Suprapubic skin (tissue), 4 donors: ENCODE measurements at places on chromosomes 1 and 21. TPM values are rescaled to one million over a fixed set of nuclear protein-coding genes. Genes with fewer than 3 reads are reported as not detected.
A peak's percentile ranks its signal among the peaks of the same experiment; 100 is the strongest.

- H3K4me3 ChIP-seq, result no peak overlapping the region
- H3K36me3 ChIP-seq, result no peaks in the 10 kb centered on the region
- no peaks in the 10 kb centered on the region for H3K4me1 ChIP-seq
- no peak overlapping the region for H3K27ac ChIP-seq
These were observed 831.1 kb downstream of the LRRIQ3 start for GRCh38 chr1:73366734-73367413.

DNA sequence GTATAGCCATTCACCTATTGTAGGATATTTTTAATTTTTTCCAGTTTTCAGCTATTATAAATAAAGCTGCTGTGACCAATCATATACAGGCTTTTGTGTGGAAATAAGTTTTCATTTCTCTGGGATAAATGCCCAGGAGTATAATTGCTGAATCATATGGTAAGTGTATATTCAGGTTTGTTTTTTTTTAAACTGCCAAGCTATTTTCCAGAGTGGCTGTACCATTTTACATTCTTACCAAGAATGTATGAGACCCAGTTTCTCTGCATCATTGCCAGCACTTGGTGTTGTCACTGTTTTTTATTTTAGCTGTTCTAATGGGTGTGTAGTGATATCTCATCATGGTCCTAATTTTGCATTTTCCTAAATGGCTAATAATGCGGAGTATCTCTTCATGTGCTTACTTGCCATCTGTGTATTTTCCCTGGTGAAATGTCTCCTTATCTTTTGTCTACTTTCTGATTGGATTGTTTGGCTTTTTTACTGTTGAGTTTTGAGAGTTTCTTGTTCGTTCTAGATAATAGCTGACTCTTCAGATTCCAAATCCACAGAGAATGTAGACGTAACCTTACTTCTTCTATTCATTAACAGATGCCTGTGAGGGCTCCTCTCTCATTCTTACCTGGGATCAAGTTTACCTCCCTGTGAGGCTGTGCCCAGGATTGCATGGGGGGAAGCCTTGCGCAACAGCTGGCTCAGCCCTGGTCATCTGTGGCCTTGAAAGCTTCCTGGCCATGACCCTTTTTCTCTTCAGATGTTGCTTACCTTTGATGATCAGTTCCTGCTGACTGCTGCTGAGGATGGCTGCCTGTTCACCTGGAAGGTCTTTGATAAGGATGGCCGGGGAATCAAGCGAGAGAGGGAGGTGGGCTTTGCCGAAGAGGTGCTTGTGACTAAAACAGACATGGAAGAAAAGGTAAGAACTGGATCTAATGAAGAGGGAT is 42.6 kb downstream of the CFAP57 start:
- H3K27ac ChIP-seq, result no peak overlapping the region
- DNase-seq, result no peak
- H3K4me1 ChIP-seq, result no peaks in the 10 kb centered on the region
- H3K27me3 ChIP-seq, result no peaks in the 10 kb centered on the region
- no peaks in the 10 kb centered on the region for H3K36me3 ChIP-seq

DNA sequence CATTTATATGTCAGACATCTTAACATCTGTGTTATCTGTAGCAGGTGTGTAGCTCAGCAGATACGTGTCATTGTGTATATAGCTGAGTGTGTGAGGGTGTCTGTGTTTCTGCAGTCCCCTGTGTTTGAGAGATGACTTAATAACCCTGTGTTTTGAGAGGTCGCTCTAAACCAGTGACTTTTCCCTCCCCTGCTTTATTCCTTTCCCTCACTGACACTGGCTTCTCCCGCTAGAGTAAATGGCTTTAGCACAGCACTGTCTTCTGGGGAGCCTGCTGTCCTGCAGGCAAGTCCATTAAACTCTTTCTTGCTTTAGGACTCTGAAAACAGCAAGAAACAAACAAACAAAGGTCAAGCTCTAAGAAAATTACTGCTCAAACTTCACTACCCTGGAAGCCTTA is 53.0 kb downstream of the VANGL1 start:
- H3K4me3 ChIP-seq, result no peak overlapping the region
- H3K27ac ChIP-seq, result no peak overlapping the region
- H3K36me3 ChIP-seq, result peaks cover 30% of the 10 kb centered on the region
- DNase-seq, result no peak

- H3K27me3 ChIP-seq, result no peaks in the 10 kb centered on the region
- DNase-seq, result no peak
- H3K27ac ChIP-seq, result no peak overlapping the region
- no peak overlapping the region for H3K4me3 ChIP-seq
- H3K36me3 ChIP-seq, result no peaks in the 10 kb centered on the region
- peaks cover 4% of the 10 kb centered on the region for H3K4me1 ChIP-seq
These were observed 148.1 kb upstream of the KCTD3 start for GRCh38 chr1:215418876-215419447.

DNA sequence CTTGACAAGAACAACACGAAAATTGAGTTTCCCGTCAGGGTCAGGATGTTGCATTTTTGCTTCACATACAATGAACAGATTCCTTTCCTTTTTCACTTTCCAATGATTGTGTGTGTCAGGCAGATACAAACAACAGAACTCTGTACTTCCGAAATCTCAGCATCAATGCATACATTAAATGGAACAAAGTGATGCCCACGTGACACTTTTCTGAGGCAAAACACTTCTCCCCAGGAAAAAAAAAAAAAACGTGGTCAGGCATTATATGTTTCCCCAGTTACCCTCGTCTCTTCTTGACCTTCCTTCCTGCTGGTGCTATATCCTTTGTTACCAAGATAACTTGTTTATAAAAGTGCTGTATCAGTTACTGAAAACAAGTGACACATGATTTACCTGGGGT is 181.8 kb downstream of the ZNF281 start:
- no peaks in the 10 kb centered on the region for H3K36me3 ChIP-seq
- H3K4me3 ChIP-seq, result no peak overlapping the region
- no peak overlapping the region for H3K27ac ChIP-seq
- peaks cover 10% of the 10 kb centered on the region for H3K27me3 ChIP-seq
- peaks cover 6% of the 10 kb centered on the region for H3K4me1 ChIP-seq

GRCh38 chr1:168976267-168976666 is 130.2 kb upstream of the ATP1B1 start:
- no peaks in the 10 kb centered on the region for H3K4me1 ChIP-seq
- no peaks in the 10 kb centered on the region for H3K36me3 ChIP-seq
- H3K27ac ChIP-seq, result no peak overlapping the region
- no peak for DNase-seq
- no peak overlapping the region for H3K4me3 ChIP-seq

DNA sequence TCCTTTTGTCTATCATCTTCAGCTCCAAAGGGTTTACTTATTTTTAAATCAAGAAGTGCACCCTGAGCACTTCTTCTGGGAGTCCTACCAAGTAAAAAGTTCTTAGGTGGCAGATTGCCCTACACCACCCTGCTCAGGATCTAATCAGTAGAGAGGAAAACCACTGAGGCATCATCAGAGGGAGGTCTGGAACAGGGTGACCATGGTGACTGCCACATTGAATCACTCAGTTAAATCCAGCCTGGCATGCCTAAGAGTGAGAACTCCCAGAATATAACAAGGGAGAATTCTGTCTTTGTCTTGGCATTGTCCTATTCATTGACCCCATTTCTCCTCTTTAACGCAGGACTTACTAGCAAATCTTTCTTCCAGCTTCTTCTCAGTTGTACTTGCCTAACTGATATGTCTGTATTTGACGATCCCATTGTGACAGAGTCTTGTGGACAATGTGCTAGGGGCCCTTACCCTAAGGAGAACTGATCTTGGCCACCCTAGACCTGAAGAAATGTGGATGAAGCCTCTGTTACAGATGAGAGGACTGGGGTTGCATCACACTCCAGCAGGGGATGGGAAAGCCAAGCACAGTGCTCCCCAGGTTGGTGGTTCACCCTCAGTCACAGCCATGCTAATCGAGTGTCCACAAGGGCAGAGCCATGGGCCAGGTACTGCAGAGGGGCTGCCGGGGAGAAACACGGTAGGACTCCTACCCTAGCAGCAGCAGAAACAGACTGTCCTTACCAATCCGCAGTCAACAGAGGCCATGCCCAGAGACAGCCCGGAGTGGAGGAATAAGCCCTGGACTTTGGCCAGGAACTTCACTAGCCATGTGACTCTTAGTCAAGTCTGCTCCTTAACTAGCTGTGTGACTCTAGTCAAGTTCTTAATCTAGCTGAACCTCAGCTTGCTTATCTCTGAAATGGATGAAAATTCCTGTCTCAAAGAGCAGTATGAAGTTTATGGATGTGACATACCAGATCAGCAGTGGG is 15.4 kb downstream of the PKP1 start:
- no peaks in the 10 kb centered on the region for H3K27me3 ChIP-seq
- no peak overlapping the region for H3K4me3 ChIP-seq
- H3K36me3 ChIP-seq, result peaks cover 3% of the 10 kb centered on the region
- H3K4me1 ChIP-seq, result peaks cover 89% of the 10 kb centered on the region
- H3K27ac ChIP-seq, result peak overlapping the region; percentile 89

- DNase-seq, result no peak
- H3K36me3 ChIP-seq, result peaks cover 6% of the 10 kb centered on the region
- H3K27ac ChIP-seq, result no peak overlapping the region
These were observed 28.4 kb downstream of the SDC3 start for GRCh38 chr1:30879940-30880677.

The PITHD1 gene
- 66.3 TPM for total RNA-seq

The MCOLN3 gene
- 2.0 TPM for total RNA-seq
